ENCODE measurements at places on chromosomes 5 and 9. TPM values are rescaled to one million over a fixed set of nuclear protein-coding genes. Genes with fewer than 3 reads are reported as not detected.

The IL9 gene
- total RNA-seq: not detected

The PHYHD1 gene
- total RNA-seq: 0.61 TPM

The APBA1 gene
- total RNA-seq: not detected

The PTBP3 gene
- 120 TPM for total RNA-seq

The FBP1 gene
- 1.2 TPM for total RNA-seq

The CNTFR gene
- total RNA-seq: not detected

DNA sequence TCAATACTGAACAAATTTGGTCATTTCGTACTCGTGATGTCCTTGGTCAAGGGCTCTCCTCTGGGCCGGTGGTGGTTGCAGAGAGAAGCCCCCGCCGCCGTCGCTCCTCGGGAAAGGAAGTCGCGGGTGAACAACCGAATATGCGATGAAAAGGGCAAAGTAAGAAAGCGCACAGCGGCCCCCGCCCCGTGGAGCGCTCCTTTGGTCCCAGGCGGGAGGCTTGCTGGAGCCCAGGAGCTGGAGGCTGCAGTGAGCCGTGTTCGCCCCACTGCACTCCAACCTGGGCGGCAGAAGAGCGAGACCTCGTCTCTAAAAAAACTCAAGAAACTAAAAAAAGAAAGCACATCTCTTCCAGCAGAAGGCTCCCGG is 108.4 kb upstream of the LARP1 start:
- peak overlapping the region; percentile 62 for H3K4me3 ChIP-seq
- H3K4me1 ChIP-seq: peaks cover 13% of the 10 kb centered on the region
- H3K27me3 ChIP-seq: no peaks in the 10 kb centered on the region
- no peak overlapping the region for H3K27ac ChIP-seq
- no peaks in the 10 kb centered on the region for H3K36me3 ChIP-seq
- no peak for DNase-seq

DNA sequence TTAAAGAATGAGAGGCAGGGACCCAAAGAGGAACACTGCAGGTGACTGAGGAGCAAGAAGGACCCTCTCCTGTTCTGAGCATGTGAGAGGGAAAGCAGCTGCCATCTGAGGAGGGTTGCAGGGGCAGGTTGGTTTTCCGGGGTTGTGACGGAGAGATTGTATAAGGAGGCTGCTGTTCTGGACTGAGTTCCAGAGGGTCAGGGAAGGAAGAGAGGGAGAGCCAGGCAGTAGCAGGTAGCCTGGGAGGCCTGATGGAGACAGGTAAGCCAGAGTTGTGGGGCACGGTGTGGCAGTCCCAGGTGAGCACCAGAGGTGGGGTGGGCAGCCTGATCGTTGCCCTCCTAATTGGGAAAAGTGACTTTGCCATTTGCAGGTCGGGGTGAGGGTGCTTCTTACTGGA is 9.8 kb downstream of the CCT5 start:
- peaks cover 27% of the 10 kb centered on the region for H3K4me1 ChIP-seq
- peak overlapping the region; percentile 40 for H3K27ac ChIP-seq
- peaks cover 74% of the 10 kb centered on the region for H3K36me3 ChIP-seq
- no peaks in the 10 kb centered on the region for H3K27me3 ChIP-seq

DNA sequence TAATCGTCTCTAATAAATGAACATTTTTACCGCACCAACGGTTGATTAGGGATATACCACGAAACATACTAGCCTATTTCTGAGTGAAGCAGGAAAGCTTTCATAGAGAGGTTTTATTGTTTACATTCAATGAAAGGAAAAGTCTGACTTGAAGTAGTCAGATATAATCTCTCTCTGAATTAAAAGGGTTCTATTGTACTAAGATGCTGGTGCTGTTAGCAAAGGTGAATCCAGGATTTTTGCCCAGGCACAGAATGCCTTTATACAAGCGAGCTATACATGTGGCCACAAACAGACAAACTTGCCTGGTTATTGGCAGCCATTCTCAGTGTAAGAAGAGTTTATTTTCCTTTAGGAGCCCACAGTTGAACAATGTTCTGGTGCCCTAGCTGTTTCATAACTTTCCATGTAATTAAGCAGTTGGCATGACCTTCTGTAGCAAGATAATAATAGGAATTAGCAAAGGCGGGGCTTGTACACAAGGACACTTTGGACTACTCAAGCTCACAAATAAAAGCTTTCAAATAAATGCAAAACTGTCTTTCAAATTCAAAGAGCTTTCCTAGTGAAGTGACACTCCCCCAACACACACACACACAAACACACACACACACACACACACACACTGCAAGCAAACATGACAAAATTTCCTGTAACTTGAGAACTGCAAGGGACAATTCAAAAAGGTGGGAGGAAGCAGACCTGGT is 198.7 kb upstream of the MAP3K1 start:
- peaks cover 6% of the 10 kb centered on the region for H3K36me3 ChIP-seq
- no peak overlapping the region for H3K4me3 ChIP-seq
- DNase-seq: no peak
- H3K27me3 ChIP-seq: no peaks in the 10 kb centered on the region
- no peak overlapping the region for H3K27ac ChIP-seq
- H3K4me1 ChIP-seq: peaks cover 44% of the 10 kb centered on the region

GRCh38 chr5:127634007-127634406 is 14.9 kb upstream of the CTXN3 start:
- DNase-seq: no peak
- no peaks in the 10 kb centered on the region for H3K36me3 ChIP-seq
- H3K4me3 ChIP-seq: no peak overlapping the region
- no peak overlapping the region for H3K27ac ChIP-seq
- H3K4me1 ChIP-seq: no peaks in the 10 kb centered on the region

- no peaks in the 10 kb centered on the region for H3K36me3 ChIP-seq
- DNase-seq: no peak
- H3K4me1 ChIP-seq: no peaks in the 10 kb centered on the region
- H3K27me3 ChIP-seq: no peaks in the 10 kb centered on the region
Measured at GRCh38 chr9:34405719-34406118, 29.0 kb upstream of the MYORG start.

- H3K27ac ChIP-seq: peak overlapping the region; percentile 4
- H3K4me1 ChIP-seq: peaks cover 19% of the 10 kb centered on the region
- no peak overlapping the region for H3K4me3 ChIP-seq
- no peaks in the 10 kb centered on the region for H3K27me3 ChIP-seq
- H3K36me3 ChIP-seq: peaks cover 9% of the 10 kb centered on the region
Measured at GRCh38 chr5:131957721-131958441, 12.4 kb upstream of the MEIKIN start.

DNA sequence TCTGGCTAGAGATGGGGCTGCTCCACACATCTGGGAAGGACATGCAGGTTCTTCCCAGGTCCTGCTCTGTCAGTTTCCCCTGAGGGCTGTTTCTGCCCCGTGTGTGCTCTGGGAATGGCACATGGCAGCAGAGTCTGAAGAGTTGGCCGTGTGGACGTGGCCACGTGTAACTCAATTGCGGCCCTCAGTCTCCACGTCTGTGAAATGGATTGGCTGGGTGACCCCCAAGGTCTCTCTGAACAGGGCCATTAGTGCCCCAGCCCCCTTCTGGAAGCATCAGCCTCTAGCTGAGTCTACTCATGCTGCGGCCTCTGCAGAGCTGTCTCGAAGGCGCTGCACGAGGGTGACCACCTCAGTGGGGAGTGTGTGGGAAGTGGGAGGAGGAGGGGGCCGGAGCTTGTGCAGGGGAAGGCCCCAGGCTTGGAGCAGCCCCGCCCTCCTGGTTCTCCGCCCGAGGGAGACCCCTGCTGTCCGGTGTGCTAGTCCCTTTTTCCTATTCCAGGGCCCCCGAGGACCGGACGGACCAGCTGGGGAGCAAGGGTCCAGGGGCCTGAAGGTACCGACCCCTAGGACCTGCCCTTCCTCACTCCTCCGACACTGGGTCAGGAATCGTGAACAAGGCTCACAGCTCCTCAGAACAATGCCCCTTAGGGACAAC is 58.9 kb upstream of the ORM1 start:
- peak; percentile 7 for DNase-seq
- H3K4me1 ChIP-seq: no peaks in the 10 kb centered on the region
- no peak overlapping the region for H3K4me3 ChIP-seq
- H3K36me3 ChIP-seq: no peaks in the 10 kb centered on the region

- no peaks in the 10 kb centered on the region for H3K4me1 ChIP-seq
- H3K36me3 ChIP-seq: no peaks in the 10 kb centered on the region
- H3K4me3 ChIP-seq: no peak overlapping the region
- no peak overlapping the region for H3K27ac ChIP-seq
Measured at GRCh38 chr5:156815988-156816599, 34.0 kb upstream of the PPP1R2B start.

- H3K4me3 ChIP-seq: no peak overlapping the region
- peaks cover 46% of the 10 kb centered on the region for H3K27me3 ChIP-seq
- DNase-seq: peak; percentile 54
- no peak overlapping the region for H3K27ac ChIP-seq
- peaks cover 4% of the 10 kb centered on the region for H3K4me1 ChIP-seq
Measured at GRCh38 chr9:91954841-91955471, 4.9 kb upstream of the ROR2 start.

GRCh38 chr5:55969956-55970355 is 24.8 kb downstream of the IL6ST start:
- H3K36me3 ChIP-seq: peaks cover 37% of the 10 kb centered on the region
- peak overlapping the region; percentile 64 for H3K27ac ChIP-seq

DNA sequence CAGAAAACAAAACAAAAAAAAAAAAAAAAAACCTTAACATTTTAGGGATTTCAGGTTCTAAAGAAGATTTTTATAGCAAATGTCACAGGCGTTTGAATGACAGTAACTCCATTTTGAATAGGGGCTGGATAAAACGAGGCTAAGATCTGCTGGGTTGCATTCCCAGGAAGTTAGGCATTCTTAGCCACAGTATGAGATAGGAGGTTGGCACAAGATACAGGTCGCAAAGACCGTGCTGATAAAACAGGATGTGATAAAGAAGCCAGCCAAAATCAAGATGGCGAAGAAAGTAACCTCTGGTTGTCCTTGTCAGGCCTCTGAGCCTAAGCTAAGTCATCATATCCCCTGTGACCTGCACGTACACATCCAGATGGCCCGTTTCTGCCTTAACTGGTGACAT is 425.6 kb upstream of the PTPRD start:
- H3K36me3 ChIP-seq: no peaks in the 10 kb centered on the region
- H3K27me3 ChIP-seq: no peaks in the 10 kb centered on the region
- no peak overlapping the region for H3K4me3 ChIP-seq
- H3K27ac ChIP-seq: no peak overlapping the region
- H3K4me1 ChIP-seq: no peaks in the 10 kb centered on the region
- DNase-seq: no peak

GRCh38 chr9:84754881-84755280 is 85.4 kb downstream of the NTRK2 start:
- no peak for DNase-seq
- H3K4me1 ChIP-seq: peaks cover 11% of the 10 kb centered on the region
- no peak overlapping the region for H3K27ac ChIP-seq
- no peak overlapping the region for H3K4me3 ChIP-seq

- H3K4me3 ChIP-seq: no peak overlapping the region
- DNase-seq: no peak
- H3K4me1 ChIP-seq: no peaks in the 10 kb centered on the region
- H3K27ac ChIP-seq: no peak overlapping the region
- H3K36me3 ChIP-seq: no peaks in the 10 kb centered on the region
- H3K27me3 ChIP-seq: no peaks in the 10 kb centered on the region
Measured at GRCh38 chr5:45643056-45643455, 53.1 kb downstream of the HCN1 start.

DNA sequence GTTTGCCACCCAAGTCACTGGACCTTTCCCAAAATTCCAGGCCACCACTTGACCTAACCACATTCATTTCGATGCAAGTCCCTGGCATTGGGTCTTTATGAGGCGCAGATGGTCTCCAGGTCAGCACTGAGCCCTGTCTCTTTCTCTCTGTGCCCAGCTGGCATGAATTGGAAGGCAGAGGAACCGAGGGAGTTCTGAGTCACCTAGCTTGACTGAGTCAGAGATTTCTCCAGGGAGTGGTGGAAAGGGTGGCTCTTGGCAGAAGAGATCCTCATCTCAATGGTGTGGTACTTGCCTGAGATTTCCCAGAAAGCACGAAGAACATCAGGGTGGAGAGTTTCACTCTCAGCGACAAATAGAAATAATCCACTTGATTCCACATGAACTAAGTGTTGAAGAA is 43.8 kb downstream of the WDR36 start:
- peaks cover 6% of the 10 kb centered on the region for H3K4me1 ChIP-seq
- H3K27ac ChIP-seq: no peak overlapping the region
- no peaks in the 10 kb centered on the region for H3K36me3 ChIP-seq
- DNase-seq: no peak

DNA sequence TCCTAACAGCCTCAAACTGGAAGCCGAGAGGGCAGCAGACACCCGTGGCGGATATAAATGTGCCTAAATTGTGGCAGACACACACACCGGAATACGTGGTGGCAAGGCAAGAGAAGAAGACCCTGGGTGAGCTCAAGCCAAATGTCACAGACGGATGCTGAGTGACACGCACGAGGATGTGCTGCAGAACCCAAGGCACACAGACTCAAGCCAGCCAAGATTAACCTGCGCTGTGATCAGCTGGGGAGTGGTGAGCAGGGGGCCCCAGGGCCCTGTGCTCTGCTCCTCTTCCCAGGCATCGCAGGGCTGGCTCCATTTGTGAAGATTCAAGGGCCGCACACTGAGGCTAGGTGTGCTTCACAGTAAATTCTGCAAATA is 16.4 kb downstream of the SEMA4D start:
- peaks cover 70% of the 10 kb centered on the region for H3K36me3 ChIP-seq
- H3K4me1 ChIP-seq: peaks cover 87% of the 10 kb centered on the region
- peak overlapping the region; percentile 93 for H3K27ac ChIP-seq
- H3K27me3 ChIP-seq: peaks cover 3% of the 10 kb centered on the region
- peak; percentile 64 for DNase-seq

GRCh38 chr9:101247297-101247696 is 137.5 kb downstream of the BAAT start:
- no peaks in the 10 kb centered on the region for H3K36me3 ChIP-seq
- no peak for DNase-seq
- no peak overlapping the region for H3K27ac ChIP-seq
- no peaks in the 10 kb centered on the region for H3K27me3 ChIP-seq
- H3K4me3 ChIP-seq: no peak overlapping the region

- H3K36me3 ChIP-seq: no peaks in the 10 kb centered on the region
- H3K27ac ChIP-seq: no peak overlapping the region
- DNase-seq: peak; percentile 21
Measured at GRCh38 chr9:100700689-100701318, 122.9 kb downstream of the CAVIN4 start.

- no peak for DNase-seq
- H3K4me3 ChIP-seq: no peak overlapping the region
- no peak overlapping the region for H3K27ac ChIP-seq
- no peaks in the 10 kb centered on the region for H3K27me3 ChIP-seq
- peaks cover 68% of the 10 kb centered on the region for H3K4me1 ChIP-seq
- H3K36me3 ChIP-seq: peaks cover 36% of the 10 kb centered on the region
Measured at GRCh38 chr5:177367323-177367848, 9.7 kb downstream of the RGS14 start.

DNA sequence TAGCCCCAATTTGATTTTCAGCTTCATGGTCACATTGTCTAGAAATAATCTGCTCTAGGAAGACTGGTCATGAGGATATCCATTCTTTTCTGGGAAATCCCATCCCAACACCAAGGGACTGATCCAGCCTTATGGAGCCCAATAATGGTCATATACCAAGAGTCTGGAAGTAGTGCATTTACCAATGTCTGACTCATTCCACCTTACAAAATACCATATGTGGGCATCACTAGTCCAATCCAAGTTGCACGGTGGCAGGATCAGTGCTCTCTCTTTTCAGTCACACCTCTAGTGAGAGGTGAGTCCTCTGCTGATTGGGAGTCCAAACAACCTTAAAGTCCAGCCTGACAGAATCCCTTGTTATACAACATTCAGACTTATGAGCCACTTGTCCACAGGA is 73.7 kb downstream of the FEM1C start:
- H3K36me3 ChIP-seq: no peaks in the 10 kb centered on the region
- no peak overlapping the region for H3K27ac ChIP-seq
- peaks cover 16% of the 10 kb centered on the region for H3K27me3 ChIP-seq
- H3K4me1 ChIP-seq: no peaks in the 10 kb centered on the region
